ENCODE measurements at places on chromosomes 1 and 21. TPM values are rescaled to one million over a fixed set of nuclear protein-coding genes. Genes with fewer than 3 reads are reported as not detected.

Gene IRF6
- total RNA-seq = 0.15 TPM

DNA sequence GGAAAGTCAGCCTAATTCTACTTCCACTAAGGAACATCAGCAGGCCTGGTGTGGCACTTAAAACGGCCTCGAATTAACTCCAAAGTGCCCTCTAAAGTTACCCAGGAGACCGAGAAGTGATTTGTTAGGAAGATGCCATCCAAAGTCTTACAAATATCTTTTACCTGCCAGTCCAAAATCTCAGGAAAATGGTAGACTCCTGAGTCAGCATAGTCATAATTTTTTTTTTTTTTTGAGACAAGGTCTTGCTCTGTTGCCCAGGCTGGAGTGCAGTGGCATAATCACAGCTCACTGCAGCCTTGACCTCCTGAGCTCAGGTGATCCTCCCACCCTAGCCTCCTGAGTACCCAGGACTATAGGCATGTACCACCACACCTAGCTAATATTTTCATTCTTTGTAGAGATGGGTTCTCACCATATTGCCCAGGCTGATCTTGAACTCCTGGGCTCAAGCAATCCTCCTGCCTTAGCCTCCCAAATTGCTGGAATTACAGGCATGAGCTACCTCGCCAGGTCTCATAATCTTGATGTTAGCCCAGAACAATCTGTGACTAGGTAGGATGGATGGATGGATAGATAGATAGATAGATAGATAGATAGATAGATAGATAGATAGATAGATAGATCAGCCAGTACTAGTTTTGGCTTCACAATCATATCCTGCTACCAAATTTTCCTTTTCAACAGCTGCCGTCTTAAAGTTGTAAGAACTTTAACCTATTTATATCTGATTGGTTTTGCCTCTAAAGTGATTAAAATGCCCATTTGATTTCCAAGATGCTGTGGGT is 25.3 kb upstream of the PPP2R5A start:
- no peak overlapping the region for H3K27ac ChIP-seq
- H3K27me3 ChIP-seq = no peaks in the 10 kb centered on the region
- H3K4me1 ChIP-seq = peaks cover 38% of the 10 kb centered on the region
- no peak overlapping the region for H3K4me3 ChIP-seq
- no peaks in the 10 kb centered on the region for H3K36me3 ChIP-seq

- no peaks in the 10 kb centered on the region for H3K36me3 ChIP-seq
- no peak overlapping the region for H3K4me3 ChIP-seq
- H3K27me3 ChIP-seq = no peaks in the 10 kb centered on the region
- H3K27ac ChIP-seq = no peak overlapping the region
Measured at GRCh38 chr1:95716097-95716496, 482.1 kb downstream of the RWDD3 start.

Gene CELA3B
- not detected for total RNA-seq

Gene FLG2
- total RNA-seq = not detected

Gene FAM151A
- total RNA-seq = not detected
